ENCODE measurements at places on chromosomes 5 and 9.

- no peak for DNase-seq
Observed at GRCh38 chr5:37663538-37663937, 176.3 kb downstream of the GDNF start.

- DNase-seq, result no peak
Observed at GRCh38 chr5:110255194-110255593, 471.3 kb downstream of the TMEM232 start.

- no peak for DNase-seq
Observed at GRCh38 chr5:93601802-93602155, 18.8 kb downstream of the NR2F1 start.

DNA sequence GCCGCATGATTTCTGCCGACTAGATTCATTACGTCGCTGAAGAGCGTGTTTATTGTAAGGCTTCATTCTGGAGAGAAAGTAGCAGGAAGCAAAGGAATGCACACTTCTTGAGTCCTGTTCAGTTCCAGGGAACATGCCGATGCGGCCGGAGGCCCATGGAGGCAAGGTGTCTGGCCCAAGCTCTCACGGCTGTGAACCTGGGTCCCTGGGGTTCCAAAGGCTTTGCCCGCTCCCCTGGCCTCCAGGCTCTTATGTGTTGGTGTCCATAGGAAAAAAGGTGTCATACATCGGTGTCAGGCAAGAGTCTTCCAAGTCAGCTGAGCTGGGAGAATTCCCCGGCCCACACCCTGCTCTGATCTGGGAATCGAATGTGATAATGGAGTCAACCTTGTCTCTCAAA is 64.7 kb downstream of the WWC1 start:
- no peak for DNase-seq

- no peak for DNase-seq
Observed at GRCh38 chr9:8491563-8491962, 692.0 kb upstream of the DMAC1 start.

- DNase-seq, result no peak
Observed at GRCh38 chr5:116922532-116922931, 347.9 kb upstream of the SEMA6A start.

DNA sequence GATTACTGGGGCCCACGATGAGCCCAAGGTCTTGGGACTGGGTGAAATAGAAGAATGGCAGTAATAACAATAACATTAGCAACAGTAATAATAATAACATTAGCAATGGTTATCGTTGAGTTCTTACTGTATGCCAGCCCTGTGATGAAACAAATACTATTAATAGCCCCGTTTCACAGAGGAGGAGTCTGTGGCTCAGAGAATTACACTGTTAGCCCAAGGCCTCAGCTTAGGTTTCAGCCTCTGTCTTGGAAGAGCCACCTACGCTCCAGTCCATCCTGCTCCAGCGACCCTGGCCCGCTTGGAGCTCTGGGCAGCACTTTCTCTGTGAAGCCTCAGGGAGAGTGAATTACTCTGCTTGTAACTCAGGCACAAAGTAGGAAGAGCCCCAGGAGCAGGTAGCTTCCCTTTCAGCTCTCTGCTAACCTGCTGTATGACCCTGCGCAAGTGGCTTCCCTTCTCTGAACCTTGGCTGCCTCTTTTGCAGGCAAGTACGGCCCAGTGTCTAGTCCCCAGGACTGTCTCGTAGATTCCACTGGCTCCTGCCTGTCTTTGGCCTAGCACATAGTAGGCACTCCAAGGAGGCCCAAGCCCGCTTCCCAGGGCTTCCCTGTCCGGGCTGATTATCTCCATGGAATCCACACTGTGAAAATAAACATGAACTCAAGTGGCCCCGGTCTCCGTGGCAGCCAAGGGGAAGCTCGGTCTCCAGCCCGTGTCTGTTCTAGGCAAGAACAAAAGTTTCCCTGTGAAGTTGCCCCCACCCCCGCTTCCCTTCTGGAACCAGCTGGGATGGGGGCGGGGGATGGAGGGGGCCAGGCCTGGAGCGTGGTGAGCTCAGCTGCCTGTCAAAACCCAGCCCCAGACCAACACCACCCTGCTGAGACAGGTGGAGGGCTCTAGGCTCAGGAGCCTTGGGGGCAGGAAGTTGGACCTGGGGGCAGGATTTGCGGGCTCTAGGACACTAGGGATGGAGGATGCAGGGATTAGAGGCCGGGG is 26.2 kb upstream of the LMX1B start:
- no peak for DNase-seq

DNA sequence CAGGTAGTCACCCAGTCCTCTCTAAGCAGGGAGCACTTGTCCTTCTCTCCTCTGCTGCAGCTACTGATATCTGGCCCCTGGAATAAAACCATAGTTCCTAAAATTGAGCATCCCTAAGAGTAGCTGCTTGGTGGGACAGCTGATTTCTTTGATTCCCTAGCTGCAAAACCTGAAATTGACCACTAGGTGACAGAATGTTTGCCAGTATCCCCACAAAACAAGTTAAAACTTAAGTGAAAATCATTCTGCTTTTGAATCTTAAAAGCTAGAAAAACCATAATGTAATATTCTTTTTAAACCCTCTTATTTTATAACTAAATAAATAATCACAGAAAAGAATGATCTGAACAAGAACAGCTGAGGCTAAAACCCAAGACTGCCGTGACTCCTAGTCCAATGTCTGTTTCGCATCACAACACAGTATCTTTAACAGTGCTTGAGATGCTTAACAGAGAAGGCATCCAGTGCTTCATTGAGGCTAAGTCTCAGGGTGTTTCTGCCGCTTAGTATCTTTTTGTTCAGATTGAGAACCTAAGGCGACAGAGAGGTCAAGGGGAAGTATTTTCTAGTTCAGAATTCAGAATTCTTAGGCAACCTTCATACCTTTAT is 24.4 kb upstream of the TAL2 start:
- DNase-seq, result no peak

Data from T-helper 2 cell (primary cell).